IMR-90 (cell line): ENCODE measurements at places on chromosomes 1 and 21. TPM values are rescaled to one million over a fixed set of nuclear protein-coding genes. Genes with fewer than 3 reads are reported as not detected.

GRCh38 chr1:160767395-160768294 lies 28.3 kb upstream of the LY9 start:
- DNase-seq = no peak

- DNase-seq = no peak
Measured at GRCh38 chr1:36913016-36913415, 121.3 kb downstream of the GRIK3 start.

GRCh38 chr1:205978676-205979075 lies 24.5 kb downstream of the RAB7B start:
- DNase-seq = no peak

The CCDC24 gene
- 1.4 and 1.7 TPM in 2 replicates for total RNA-seq

- no peak for DNase-seq
Measured at GRCh38 chr1:222933273-222933672, 118.4 kb downstream of the DISP1 start.

The ALPL gene
- 0.54 and 0.56 TPM in 2 replicates for total RNA-seq

- no peak for DNase-seq
Measured at GRCh38 chr1:107326824-107327445, 186.1 kb downstream of the NTNG1 start.

DNA sequence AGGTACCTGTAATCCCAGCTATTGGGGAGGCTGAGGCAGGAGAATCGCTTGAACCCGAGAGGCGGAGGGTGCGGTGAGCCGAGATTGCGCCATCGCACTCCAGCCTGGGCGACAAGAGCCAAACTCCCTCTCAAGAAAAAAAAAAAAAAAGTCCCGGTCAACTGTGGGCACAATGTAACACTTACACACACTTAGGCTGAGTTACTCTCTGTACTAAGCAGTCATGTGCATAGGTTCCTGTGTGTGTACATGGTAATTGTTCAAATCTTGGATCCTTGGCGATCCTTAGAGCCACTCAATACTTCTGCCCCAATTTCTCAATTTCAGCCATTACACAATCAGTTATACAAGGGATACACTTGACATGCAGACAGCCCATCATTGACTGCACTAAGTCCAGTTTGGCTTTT lies 11.6 kb downstream of the SDCCAG8 start:
- DNase-seq = no peak

The FALEC gene
- not detected in 2 replicates for total RNA-seq

- peak; percentile 80 for DNase-seq
Measured at GRCh38 chr1:205255941-205256780, 28.4 kb downstream of the TMCC2 start.

DNA sequence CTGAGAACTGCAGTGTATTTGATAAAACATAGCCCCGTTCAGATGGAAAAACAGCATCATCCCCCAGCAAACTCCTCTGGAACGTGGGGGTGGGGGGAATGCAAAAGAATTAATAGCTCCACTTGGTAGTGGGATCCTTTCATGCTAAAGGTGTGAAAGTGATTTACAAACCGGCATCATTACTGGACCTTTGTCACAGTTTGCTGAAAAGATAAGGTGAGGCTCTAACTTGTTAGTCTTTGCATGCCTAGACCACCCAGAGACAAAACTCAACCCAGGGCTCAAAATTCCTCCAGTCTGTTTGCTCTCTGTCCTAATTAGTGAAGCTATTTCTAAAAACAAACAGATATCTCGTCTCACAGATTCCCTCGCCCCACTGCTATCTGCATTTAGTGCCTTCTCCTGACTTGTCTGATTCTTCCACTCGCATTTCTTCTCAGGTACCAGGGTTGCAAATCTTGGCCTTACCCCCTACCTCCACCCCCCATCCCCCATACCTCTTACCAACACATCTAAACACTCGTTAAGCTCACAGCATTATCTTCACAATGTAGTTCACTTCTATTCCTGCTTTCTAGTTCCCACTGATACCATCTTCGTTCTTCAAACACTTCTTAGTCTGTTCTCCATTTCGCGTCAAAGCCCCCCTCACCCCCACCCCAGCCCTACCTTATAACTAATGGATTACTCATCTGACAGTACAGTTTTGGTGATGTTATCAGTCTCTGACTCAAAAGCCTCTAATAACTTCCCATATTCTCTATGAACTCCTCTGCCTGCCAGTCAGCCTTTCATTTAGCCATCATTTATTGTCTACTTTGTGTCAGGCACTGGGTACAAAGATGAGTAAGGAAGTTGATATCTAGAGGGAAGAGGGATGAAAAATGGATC lies 11.8 kb downstream of the IER5 start:
- no peak for DNase-seq

The LDLRAD1 gene
- not detected in 2 replicates for total RNA-seq

The CYP4Z1 gene
- total RNA-seq = not detected in 2 replicates

The PHTF1 gene
- total RNA-seq = 13.3 and 20.6 TPM in 2 replicates

The TCHH gene
- not detected in 2 replicates for total RNA-seq

The ZSCAN20 gene
- total RNA-seq = 8.1 and 11.1 TPM in 2 replicates

The KRTAP20-3 gene
- not detected in 2 replicates for total RNA-seq

The RGS18 gene
- under 0.01 and 0.18 TPM in 2 replicates for total RNA-seq
